ENCODE measurements at places on chromosomes 13 and 19. TPM values are rescaled to one million over a fixed set of nuclear protein-coding genes. Genes with fewer than 3 reads are reported as not detected.

The BCL3 gene
- total RNA-seq, result 14.0 TPM

The GNG7 gene
- not detected for total RNA-seq

The CARM1 gene
- 33.9 TPM for total RNA-seq

The SOHLH2 gene
- total RNA-seq, result not detected

The MYO1F gene
- total RNA-seq, result 0.31 TPM

The CRX gene
- total RNA-seq, result not detected

The SH2D3A gene
- total RNA-seq, result 97.6 TPM

The KLK2 gene
- total RNA-seq, result not detected

The KLF5 gene
- total RNA-seq, result 78.4 TPM

The LRRC8E gene
- 9.9 TPM for total RNA-seq

The KLK12 gene
- total RNA-seq, result 0.23 TPM

The COMP gene
- total RNA-seq, result not detected

The CEACAM6 gene
- total RNA-seq, result 0.23 TPM

The ZNF99 gene
- total RNA-seq, result not detected

The ITGBL1 gene
- total RNA-seq, result 2.8 TPM

The EDNRB gene
- not detected for total RNA-seq

The NFIX gene
- total RNA-seq, result 16.7 TPM

The FCGBP gene
- total RNA-seq, result not detected

The CCNE1 gene
- total RNA-seq, result 12.4 TPM

The C2CD4C gene
- 0.15 TPM for total RNA-seq

The ERICH6B gene
- not detected for total RNA-seq

The CEACAM4 gene
- not detected for total RNA-seq

The DAND5 gene
- total RNA-seq, result not detected

The KANK3 gene
- total RNA-seq, result 4.1 TPM

The OR10H1 gene
- total RNA-seq, result not detected

The THAP8 gene
- total RNA-seq, result 8.1 TPM

The WBP4 gene
- 7.3 TPM for total RNA-seq

The KISS1R gene
- not detected for total RNA-seq

The ZNF285 gene
- 9.5 TPM for total RNA-seq

The ZNF8 gene
- total RNA-seq, result 2.4 TPM

The BRSK1 gene
- 2.3 TPM for total RNA-seq

The SULT2A1 gene
- not detected for total RNA-seq

The METTL21C gene
- total RNA-seq, result not detected

The CAMSAP3 gene
- 4.2 TPM for total RNA-seq

The CYP4F2 gene
- total RNA-seq, result 0.04 TPM

The UBE2L5 gene
- not detected for total RNA-seq

The ZNF536 gene
- not detected for total RNA-seq

The ZNF799 gene
- 2.1 TPM for total RNA-seq

The SIRT2 gene
- 64.2 TPM for total RNA-seq

The CGB5 gene
- total RNA-seq, result not detected

The KLHL1 gene
- total RNA-seq, result not detected

The KLC3 gene
- total RNA-seq, result 49.6 TPM

The LILRB4 gene
- not detected for total RNA-seq

The KLK13 gene
- 0.94 TPM for total RNA-seq

The CCNA1 gene
- 18.2 TPM for total RNA-seq

The ZNF730 gene
- total RNA-seq, result 0.39 TPM

The PRTN3 gene
- not detected for total RNA-seq

The ACP5 gene
- 32.1 TPM for total RNA-seq

The RASIP1 gene
- total RNA-seq, result 17.6 TPM

The PLIN5 gene
- not detected for total RNA-seq

The ZNF880 gene
- total RNA-seq, result 22.9 TPM
